ENCODE measurements at places on chromosomes 2 and 18. TPM values are rescaled to one million over a fixed set of nuclear protein-coding genes. Genes with fewer than 3 reads are reported as not detected.

Gene SERPINB12
- total RNA-seq: not detected

Gene PID1
- not detected for total RNA-seq

Gene MC4R
- not detected for total RNA-seq

GRCh38 chr2:128317181-128317898 is 1.3 kb downstream of the HS6ST1 start:
- peak overlapping the region; percentile 57 for H3K27ac ChIP-seq
- peaks cover 4% of the 10 kb centered on the region for H3K27me3 ChIP-seq
- DNase-seq: peak; percentile 58
- H3K4me3 ChIP-seq: peak overlapping the region; percentile 84
- peaks cover 43% of the 10 kb centered on the region for H3K4me1 ChIP-seq
- peaks cover 9% of the 10 kb centered on the region for H3K36me3 ChIP-seq

DNA sequence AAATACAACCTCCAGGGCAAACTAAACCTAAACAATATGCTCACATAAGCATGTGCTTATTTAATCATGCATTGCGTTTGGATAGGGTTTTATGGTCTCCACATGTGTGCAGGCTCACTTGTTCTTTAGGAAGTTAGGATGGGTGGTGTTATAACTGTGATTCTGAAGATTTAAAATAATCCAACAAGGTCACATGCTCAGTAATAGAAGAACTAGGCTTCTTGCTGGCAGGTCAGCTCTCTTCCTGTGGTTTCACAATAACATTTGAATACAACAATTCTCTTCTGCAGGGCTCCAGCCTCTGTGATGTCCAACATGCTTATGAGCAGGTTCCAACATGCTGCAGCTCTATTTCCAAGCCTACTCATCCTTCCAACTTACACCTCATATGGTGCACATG is 84.0 kb downstream of the MYL12B start:
- no peak overlapping the region for H3K4me3 ChIP-seq
- peaks cover 7% of the 10 kb centered on the region for H3K27me3 ChIP-seq
- no peaks in the 10 kb centered on the region for H3K36me3 ChIP-seq
- no peak overlapping the region for H3K27ac ChIP-seq
- no peak for DNase-seq

DNA sequence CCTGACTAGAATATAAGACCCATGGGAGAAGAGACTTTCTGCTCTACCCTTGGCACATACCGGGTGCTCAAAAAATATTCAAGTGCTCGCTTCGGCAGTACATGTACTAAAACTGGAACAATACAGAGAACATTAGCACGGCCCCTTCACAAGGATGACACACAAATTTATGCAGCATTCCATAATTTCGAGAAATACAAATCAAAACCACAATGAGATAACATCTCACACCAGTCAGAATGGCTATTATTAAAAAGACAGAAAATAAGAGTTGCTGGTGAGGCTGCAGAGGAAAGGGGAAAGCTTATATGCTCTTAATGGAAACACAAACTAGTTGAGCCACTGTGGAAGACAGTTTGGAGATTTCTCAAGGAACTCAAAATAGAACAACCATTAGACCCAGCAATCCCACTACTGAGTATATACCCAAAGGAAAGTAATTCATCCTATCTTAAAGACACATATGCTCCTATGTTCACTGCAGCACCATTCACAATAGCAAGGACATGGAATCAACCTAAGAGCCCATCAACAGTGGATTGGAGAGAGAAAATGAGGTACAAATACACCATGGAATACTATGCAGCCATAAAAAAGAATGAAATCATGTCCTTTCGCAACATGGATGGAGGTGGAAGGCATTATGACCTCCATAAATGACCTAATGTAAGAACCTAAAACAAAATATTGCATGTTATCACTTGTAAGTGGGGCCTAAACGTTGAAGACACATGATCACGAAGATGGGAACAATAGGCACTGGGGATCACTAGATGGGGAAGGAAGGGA is 71.6 kb upstream of the CYP1B1 start:
- no peak for DNase-seq
- H3K4me1 ChIP-seq: peaks cover 13% of the 10 kb centered on the region
- H3K36me3 ChIP-seq: no peaks in the 10 kb centered on the region
- peak overlapping the region; percentile 56 for H3K27ac ChIP-seq
- H3K27me3 ChIP-seq: peaks cover 5% of the 10 kb centered on the region

DNA sequence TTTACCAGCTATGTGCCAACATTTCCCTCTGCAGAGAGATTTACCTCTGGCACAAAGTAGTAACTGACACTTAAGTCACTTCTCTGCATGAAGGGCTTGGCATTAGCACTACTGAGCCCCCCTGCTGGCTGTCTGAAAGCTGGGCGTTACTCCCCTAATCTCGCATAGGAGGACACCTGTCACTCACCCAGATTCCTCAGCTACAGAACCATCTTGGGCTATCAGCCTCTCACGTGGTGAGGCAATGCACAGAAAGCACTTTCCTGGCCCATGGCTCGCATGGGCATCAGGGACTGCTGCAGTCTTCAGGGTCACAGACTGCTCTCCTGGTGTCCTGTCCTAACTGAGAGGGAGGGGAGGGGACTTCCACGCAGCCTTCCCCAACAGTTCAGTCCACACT is 12.0 kb downstream of the SERPINE2 start:
- H3K27ac ChIP-seq: peak overlapping the region; percentile 92
- H3K27me3 ChIP-seq: no peaks in the 10 kb centered on the region
- no peak for DNase-seq
- H3K4me3 ChIP-seq: no peak overlapping the region

GRCh38 chr2:55779459-55780421 is 86.1 kb upstream of the PNPT1 start:
- H3K4me1 ChIP-seq: no peaks in the 10 kb centered on the region
- H3K4me3 ChIP-seq: no peak overlapping the region
- peaks cover 5% of the 10 kb centered on the region for H3K27me3 ChIP-seq
- no peaks in the 10 kb centered on the region for H3K36me3 ChIP-seq
- no peak overlapping the region for H3K27ac ChIP-seq

GRCh38 chr2:130338793-130339345 is 3.8 kb upstream of the IMP4 start:
- no peaks in the 10 kb centered on the region for H3K27me3 ChIP-seq
- H3K4me3 ChIP-seq: no peak overlapping the region
- DNase-seq: no peak
- H3K4me1 ChIP-seq: peaks cover 15% of the 10 kb centered on the region
- peaks cover 10% of the 10 kb centered on the region for H3K36me3 ChIP-seq
- H3K27ac ChIP-seq: no peak overlapping the region

- H3K27ac ChIP-seq: no peak overlapping the region
- no peak overlapping the region for H3K4me3 ChIP-seq
- H3K27me3 ChIP-seq: no peaks in the 10 kb centered on the region
- no peaks in the 10 kb centered on the region for H3K4me1 ChIP-seq
- H3K36me3 ChIP-seq: no peaks in the 10 kb centered on the region
Measured at GRCh38 chr2:223459328-223459939, 142.7 kb downstream of the SCG2 start.

- H3K27ac ChIP-seq: no peak overlapping the region
- no peak for DNase-seq
- H3K36me3 ChIP-seq: no peaks in the 10 kb centered on the region
Measured at GRCh38 chr2:214393796-214394195, 17.1 kb upstream of the VWC2L start.

DNA sequence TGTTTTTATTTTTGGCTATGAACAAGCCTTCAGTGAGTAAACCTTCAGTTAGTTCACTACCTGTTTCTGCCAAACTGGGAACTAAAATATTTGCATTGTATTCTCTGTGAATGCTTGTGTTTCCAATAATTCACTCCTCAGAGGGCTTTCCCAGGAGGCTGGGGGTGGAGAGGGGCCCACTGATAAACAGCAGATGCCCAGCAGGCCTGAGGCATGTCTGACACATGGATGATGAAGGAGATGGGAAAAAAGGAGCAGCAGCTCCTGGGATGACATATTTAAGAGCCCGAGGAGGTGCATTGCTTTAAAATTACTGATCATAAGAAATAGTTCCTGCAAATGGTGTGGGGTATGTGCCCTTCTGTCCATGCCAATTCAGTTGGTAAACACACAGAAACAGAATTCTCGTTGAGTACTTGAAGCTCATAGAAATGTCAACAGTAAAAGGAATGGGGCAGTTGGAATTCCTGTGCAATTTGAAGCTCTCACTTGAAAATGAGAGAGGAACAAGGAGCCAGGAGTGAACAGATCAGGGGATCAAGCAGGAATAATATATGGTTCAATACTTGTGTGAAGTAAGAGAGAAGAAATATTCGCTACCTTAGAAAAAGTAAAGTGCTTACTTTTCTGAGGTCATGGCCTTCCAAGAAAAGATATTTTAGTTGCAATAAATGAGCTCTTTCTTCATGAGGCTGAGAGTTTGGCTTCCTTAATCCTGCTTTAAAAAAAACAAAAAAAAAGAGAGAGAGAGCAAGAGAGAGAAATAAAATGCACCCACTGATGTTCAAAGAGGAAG is 22.0 kb upstream of the HNMT start:
- no peaks in the 10 kb centered on the region for H3K36me3 ChIP-seq
- peaks cover 5% of the 10 kb centered on the region for H3K27me3 ChIP-seq
- H3K4me1 ChIP-seq: no peaks in the 10 kb centered on the region
- no peak overlapping the region for H3K27ac ChIP-seq

- no peaks in the 10 kb centered on the region for H3K27me3 ChIP-seq
- H3K27ac ChIP-seq: no peak overlapping the region
Measured at GRCh38 chr2:129058981-129059380, 740.3 kb upstream of the HS6ST1 start.

DNA sequence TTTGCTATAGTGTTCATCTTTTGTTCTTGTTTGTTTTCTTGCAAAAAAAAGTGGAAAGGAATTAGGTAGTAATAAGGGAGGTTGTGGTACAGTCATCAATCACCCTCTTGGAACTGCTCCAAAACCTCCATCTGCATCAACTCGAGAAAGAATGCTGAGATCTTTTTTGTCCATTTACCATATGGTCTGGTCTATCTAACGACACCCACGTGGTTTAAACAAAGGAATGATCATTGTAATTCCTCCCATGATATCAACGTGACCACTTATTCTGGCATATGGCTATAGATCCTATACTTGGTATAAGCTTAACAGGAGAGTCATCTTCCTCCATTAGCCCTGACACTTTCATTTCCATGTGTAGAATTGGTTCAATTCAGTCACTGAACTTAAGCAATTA is 1025.3 kb upstream of the NXPH2 start:
- no peaks in the 10 kb centered on the region for H3K27me3 ChIP-seq
- H3K36me3 ChIP-seq: no peaks in the 10 kb centered on the region
- no peaks in the 10 kb centered on the region for H3K4me1 ChIP-seq
- DNase-seq: no peak
- H3K4me3 ChIP-seq: no peak overlapping the region

- DNase-seq: no peak
- peaks cover 6% of the 10 kb centered on the region for H3K36me3 ChIP-seq
- H3K27me3 ChIP-seq: no peaks in the 10 kb centered on the region
- peaks cover 7% of the 10 kb centered on the region for H3K4me1 ChIP-seq
- no peak overlapping the region for H3K4me3 ChIP-seq
Measured at GRCh38 chr2:159489476-159489875, 126.9 kb downstream of the BAZ2B start.

Measured in activated CD8-positive, alpha-beta T cell treated with anti-CD3 and anti-CD28 coated beads for 36 hours (primary cell).